Stimulated activated CD4-positive, alpha-beta T cell treated with anti-CD3 and anti-CD28 coated beads, Interleukin-4, amount 100 ng/mL, for 1 hour (primary cell): ENCODE measurements at places on chromosomes 6 and 20.

DNA sequence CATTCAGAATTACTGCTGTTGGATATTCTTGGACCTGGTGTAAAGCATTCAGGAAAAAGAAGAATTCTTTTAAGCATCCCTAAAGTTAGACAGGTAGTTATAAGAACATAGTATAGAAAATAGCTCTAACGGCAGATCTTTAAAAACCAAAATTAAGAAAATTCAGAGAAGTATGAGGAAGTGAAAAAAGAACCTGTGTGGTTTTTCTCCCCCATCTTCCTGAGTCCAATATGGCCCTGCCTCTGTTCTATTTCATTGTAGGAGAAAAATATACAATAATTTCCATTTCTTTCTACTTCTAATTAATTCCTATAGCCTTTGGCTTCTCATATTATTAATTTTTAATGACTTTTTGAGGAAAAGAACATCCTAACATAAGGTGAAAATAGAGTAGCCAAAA lies 47.1 kb downstream of the FHL5 start:
- no peak for DNase-seq

DNA sequence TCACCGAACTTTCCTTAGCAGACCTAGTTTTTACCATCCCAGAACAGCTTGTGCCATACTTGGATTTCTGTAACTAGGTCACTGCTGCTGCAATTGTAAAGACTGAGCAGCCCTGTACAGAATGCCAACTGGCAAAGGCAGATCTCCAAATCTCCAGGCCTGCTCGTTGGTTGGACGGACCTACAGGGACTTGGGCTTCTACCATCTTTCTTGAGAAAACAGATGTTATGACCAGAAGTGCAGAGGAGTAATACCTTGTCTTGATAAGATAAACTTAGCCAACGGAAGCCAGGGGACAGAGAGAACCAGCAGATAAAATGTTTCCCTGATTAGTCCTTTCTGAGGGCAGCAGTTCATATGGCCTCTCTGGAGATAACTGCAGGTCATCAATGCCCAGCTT lies 304.1 kb downstream of the RFPL4B start:
- no peak for DNase-seq

DNA sequence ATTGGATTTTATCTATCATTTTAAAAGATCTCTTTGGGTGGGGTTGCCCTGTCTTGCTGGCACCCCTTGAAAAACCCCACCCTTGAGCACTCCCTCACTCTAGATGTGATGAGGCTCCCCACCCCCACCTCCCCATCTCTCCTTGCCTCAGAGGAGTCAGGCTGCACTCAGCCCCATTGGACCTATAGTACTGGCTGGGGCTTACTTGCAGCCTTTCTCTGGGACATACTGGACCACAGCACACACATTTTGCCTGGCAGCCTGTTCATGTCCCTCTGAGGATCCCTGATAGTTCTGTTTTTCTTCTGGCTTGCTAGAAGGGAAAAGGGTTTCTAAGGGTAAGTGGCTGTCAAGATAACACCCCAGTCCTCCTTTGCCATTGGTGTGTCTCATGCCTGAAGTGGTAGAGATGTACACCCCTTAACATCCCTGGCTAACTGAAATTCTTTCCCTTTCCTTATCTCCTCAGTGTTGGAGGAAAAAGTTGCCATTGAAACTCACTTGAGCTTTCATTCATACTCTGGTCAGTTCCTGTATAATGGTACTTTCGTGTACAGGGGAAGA lies 553.4 kb upstream of the CITED2 start:
- no peak for DNase-seq

DNA sequence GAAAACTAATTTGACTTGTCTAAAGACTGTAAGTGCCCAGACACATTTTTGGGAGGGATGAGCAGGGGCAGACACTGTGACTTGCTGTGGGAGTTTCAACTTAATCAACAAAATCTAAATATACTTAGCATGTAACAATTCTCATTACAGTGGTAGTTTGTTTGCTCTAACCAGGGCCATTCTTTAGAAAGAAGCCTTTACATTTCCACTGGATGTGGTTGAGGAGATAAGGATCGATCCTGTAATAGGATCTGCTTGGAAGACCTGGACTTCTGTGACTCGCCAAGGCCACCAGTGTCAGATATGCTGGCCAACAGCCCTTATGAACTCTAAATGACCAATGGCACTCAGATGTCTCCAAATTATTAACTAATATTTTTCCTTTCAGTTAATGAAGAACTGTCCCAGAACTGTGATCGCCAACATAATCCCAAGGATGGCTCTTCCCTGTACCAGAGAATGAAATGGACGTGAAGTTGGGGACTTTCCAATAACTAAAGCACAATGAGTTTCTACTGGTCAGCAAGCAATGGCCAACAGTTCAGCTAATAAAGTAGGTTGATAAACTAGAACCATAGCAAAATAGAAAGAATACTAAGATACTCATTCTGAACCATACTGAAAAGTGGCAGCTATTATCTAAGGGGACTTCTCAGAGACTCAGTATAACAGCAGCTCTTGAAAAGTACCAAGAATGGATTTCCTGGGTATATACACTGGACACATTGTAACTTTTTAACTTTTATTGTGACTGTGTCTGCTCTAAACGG lies 7.5 kb downstream of the SMLR1 start:
- no peak for DNase-seq

- no peak for DNase-seq
These were observed 14.4 kb upstream of the RIPPLY2 start for GRCh38 chr6:83838727-83839126.

DNA sequence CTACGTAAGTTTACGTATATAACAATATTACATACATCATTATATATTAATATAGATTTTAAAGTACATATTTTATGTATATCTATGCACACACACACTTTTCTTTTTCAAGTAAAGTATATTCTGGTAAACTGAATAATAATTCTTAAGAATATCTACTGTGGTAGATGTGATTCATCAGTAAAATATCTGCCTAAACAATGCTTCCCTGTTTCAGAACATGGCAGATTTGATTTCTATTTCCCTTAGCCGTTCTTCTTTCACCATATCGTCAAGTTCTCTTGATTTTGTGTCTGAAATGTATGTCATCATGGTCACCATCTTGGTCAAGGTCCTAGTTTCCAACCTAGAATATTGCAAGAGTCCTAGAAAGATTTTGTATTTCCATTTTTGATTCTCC lies 195.6 kb downstream of the HDGFL1 start:
- no peak for DNase-seq

DNA sequence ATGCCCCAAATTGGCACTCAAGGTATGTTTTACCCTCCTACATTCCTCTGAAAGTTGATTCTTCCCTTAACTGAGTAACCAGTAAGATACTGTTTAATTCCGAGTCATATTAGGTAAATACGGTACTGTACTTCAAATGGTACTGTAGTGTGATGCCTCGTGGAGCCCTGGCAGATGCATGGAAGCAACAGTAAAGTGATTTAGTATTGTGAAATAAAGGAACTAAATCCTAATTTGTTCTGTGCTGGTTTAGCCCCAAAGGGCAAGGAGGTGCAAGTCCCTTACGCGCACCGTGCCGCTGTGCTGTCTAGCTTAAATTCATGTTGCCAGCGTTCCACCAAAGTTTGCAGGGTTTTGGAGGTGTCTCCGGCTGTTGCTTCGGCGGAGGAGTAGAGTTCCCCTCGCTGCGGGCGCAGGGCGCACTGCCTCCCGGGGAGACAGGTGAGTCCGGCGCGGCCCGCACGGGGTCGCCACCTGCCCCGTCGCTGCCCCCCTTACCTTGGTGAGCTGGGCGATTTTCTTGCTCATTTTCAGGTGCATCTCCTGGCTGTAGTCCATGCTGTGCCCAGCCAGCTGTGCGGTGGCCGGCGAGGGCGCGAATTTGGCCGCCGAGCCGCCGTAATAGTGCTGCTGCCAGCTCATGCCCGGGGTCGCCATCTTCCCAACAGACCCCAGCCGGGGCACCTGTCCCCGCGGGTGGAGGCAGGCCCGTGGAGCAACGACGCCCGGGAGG lies 655 bp downstream of the FAM184A start:
- DNase-seq: peak; percentile 54

DNA sequence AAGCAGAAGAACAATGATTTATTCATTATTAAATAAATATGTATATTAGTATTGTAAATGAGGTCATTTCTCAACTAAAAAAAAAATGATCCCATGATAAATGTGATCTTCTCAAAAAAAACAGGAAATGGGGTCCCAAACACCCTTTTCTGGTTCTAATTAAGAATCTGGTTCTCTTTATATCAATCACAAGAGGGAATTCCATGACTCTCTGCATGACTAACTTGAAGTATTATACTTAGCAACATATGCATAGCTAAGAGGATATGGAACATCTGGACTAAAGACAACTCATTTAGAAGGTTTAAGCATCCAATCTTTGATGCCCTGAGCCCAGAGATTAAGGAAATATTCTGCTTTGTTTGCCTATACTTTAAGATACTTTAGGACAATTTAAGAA lies 89.7 kb upstream of the EMILIN3 start:
- DNase-seq: no peak

DNA sequence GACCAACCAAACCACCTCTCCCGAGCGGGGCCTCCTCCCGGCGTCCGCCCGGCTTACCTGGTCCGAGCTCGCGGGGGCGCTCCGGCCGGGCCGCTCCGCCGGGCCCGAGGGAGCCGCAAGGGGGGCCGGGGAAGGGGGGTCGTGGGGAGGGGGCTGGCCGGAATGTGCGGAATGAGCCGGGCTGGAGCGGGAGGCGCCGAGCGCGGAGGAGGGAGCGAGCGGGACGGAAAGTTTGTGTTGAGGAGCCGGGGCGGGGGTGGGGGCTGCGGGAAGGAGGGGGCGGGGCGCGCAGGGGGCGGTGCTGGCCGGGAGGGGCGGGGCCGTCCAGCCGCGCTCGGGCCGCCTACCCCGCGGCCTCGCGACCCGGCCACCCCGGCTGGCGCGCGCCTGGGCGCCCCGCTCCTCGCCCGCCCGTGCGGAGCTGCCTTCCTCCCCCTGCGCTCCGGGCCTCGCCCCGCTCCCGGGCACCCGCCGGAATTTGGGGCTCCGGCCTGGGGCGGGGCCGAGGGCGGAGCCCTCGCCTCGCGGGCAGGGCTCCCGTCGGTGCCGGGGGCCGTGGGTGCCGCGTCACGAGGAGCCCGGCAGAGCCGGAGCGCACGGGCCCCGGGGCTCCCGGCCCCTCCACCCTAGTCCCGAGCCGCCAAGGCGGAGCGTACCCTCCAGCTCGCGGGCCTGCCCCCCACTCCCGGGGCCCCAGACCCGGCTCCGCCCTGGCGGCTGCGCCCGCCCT lies at the start of gene TEAD3:
TSS of gene TEAD3 (minus strand) at position 239 of the 730 bp plus-strand sequence.
- DNase-seq: peak; percentile 59

GRCh38 chr20:38272961-38273360 lies 12.4 kb upstream of the KIAA1755 start:
- no peak for DNase-seq

- DNase-seq: no peak
These were observed 129.8 kb downstream of the FOXO3 start for GRCh38 chr6:108690326-108691049.

GRCh38 chr6:167146977-167147376 lies 10.8 kb downstream of the GPR31 start:
- no peak for DNase-seq

GRCh38 chr6:26183237-26183580 lies 96.0 kb downstream of the HFE start:
- DNase-seq: no peak

DNA sequence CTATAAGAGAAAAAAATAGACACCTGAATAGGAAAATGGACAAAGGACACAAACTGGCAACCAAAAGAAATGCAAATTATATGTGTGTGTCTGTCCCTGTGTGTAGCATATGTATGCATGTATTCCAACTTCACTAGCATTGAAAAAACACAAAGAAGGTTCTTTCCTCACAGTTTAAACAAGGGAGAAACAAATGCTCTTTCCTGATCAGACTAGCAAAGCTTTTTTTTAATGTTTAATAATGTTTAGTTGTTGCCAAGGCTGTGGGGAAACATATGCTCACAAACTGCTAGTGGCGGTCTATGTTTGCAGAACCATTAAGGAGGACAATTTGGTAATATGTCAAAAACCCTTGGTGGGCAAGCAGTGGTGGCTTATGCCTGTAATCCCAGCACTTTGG lies 22.4 kb downstream of the SMLR1 start:
- DNase-seq: no peak

- DNase-seq: no peak
These were observed 145.0 kb downstream of the HTR1B start for GRCh38 chr6:77318256-77318655.

- DNase-seq: no peak
These were observed 3.2 kb downstream of the SLC29A1 start for GRCh38 chr6:44226368-44227147.

GRCh38 chr6:34347303-34347702 lies 45.2 kb downstream of the NUDT3 start:
- DNase-seq: no peak

DNA sequence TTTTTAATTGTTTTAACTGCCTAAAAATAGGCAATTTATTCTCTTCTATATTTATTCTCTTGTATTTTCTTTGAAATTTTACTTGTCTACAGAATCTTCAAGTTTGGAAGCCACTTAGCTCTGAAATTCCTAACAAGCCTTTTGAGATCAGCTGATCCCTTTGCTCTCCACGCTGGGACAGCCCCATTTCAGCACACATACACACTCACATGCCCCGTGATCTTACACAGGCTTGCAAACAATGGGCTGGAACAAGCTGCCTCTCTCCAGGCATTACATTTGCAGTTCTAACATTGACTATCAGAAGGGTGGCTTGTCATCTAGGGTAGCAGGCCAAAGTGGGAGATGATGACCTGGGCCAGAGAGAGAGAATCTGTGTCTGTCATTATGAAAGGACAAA lies 62.1 kb upstream of the RAB32 start:
- DNase-seq: no peak

GRCh38 chr6:100160930-100161329 lies 166.9 kb upstream of the MCHR2 start:
- no peak for DNase-seq

DNA sequence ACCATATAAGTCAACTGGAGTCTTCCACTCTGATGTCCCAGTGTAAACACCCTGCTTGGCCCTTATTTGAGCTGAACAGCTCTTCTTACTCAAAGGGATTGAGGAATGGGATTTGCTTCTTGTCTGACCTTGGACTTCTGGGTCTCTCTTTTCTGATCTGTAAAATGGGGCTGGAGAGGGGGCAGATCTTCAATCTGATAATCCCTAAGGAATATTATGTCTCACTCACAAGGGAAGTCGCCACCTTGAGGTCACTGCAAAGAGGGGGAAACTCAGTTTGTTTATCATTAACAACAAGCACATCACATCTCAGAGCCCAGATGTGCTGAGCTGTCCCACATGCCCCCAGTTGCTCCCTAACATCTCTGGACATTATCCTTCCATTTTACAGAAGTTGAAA lies 15.1 kb downstream of the KCNS1 start:
- no peak for DNase-seq
